ENCODE measurements at places on chromosomes 7 and 10.
A peak's percentile ranks its signal among the peaks of the same experiment; 100 is the strongest.

GRCh38 chr7:5143935-5144903, 45.8 kb upstream of the WIPI2 start:
- DNase-seq: peak; percentile 7

- no peak for DNase-seq
Observed at GRCh38 chr10:52853704-52854103, 81.1 kb upstream of the MBL2 start.

DNA sequence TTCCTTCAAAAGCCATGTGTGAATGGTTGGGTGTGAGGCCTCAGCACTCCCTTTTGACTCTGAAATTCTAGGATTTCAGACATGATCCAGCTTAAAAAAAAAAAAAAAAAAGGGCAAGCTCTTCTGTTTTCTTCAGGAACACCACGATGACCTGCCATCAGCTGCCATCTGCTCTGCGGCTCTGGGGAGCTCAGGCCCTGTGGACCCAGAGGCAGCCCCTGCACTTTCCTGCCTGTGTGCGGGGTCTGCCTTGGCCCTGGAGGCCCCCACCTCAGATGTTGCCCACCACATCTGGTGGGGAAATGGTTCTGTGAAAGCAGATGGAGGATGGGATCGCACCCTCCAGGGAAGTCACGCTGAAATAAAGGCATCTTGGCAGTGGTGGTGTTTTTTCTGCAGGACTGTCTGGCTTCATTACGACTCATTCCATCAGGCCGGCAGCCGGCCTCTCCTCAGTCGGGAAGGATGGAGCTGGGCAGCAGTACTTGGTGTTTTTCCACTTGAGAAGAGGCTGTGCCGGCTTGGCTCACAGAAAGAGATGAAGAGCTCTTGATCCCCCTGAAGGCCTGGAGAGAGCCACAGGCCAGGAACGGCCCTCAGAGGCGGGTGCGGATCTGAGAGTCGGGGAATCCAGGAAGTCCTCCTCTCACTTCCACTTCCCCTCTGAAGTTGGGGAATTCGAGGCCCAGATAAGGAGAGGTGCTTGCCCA, 66.1 kb upstream of the AQP1 start:
- DNase-seq: no peak

- no peak for DNase-seq
Observed at GRCh38 chr10:131433568-131433967, 122.0 kb upstream of the TCERG1L start.

- no peak for DNase-seq
Observed at GRCh38 chr10:13661256-13661655, 74.5 kb downstream of the PRPF18 start.

- DNase-seq: no peak
Observed at GRCh38 chr7:45203936-45204445, 46.4 kb downstream of the RAMP3 start.

- no peak for DNase-seq
Observed at GRCh38 chr7:106166651-106167342, 54.7 kb upstream of the SYPL1 start.

DNA sequence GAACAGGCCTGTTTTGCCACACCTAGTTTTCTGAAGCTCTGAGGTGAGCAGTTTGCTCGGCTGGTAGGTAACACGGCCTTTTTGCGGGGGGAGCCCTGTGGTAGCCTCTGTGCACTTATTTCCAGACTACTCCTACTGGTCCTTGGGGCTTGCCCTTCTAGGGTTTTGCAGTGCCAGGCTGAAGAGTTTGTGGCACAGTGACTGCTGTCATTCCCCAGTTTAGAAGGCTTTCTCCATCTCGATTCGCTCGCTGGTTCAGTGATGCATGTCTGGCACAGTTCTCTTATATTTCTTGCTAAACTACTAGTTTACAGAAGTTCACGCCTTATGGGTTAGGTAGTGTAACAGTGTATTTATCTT, 711 bp downstream of the KIF20B start:
- no peak for DNase-seq

DNA sequence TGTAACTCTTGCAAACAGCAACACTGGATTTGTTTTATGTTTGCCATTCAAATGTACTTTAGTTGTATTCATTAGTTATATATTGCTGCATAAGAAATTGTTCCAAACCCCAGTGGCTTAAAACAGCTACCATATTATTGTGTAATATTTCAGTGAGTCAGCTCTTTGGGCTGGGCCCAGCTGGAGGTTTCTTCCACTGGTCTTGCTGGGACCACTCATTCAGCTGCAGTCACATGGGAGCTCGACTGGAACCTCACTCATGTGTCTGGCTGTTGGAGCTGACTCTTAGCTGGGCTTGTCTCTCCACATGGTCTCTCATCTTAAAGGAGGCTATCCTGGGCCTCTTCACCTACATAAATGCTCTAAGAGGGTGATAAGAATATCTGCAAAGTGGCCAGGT, 23.2 kb upstream of the PIP4K2A start:
- DNase-seq: no peak

- DNase-seq: no peak
Observed at GRCh38 chr7:84277628-84278224, 83.1 kb upstream of the SEMA3A start.

DNA sequence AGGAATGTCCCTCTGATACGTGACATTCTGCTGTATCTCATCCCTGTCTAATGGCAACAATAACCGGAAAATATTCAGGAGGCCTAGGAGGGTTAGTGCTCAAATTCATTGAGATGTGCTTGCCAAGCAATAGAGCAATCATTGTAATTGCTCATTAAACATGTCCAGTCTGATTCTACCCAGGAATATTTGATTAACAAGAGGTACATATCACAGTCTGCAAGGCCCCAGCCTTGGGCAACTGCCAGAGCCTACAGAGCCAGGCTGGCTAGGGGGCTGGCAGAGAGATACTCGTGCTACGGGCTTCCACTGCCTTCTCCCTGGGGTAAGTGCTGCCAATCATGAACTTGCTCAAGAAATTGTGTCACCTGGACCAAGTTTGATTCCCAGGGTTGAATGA, 99.1 kb downstream of the ALOX5 start:
- DNase-seq: no peak

DNA sequence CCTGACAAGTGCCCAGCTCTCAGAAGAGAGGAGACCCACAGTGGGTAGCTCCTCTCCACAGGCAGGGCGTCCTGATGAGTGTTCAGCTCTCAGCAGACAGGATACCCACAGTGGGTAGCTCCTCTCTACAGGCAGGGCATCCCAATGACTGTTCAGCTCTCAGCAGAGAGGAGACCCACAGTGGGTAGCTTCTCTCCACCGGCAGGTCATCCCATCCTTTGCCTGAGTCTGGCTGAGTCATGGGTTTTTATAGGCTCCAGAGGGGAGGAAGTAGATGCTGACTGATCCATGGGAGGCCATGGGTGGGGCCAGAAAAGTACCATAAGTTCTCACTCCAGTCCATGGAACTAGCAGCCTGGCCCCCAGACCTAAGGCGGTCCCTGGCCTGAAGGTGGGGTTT, 18.5 kb downstream of the CFAP70 start:
- DNase-seq: no peak

- no peak for DNase-seq
Observed at GRCh38 chr7:49091519-49091918, 167.2 kb downstream of the CDC14C start.
